Prostate gland (tissue), 2 donors: ENCODE measurements at places on chromosomes 1 and 21. TPM values are rescaled to one million over a fixed set of nuclear protein-coding genes. Genes with fewer than 3 reads are reported as not detected.

HOOK1 gene
- total RNA-seq: 12.0 TPM

OR10X1 gene
- not detected for total RNA-seq

WLS gene
- 74.5 TPM for total RNA-seq

MX2 gene
- 4.9 TPM for total RNA-seq

PLPP3 gene
- 107 TPM for total RNA-seq

CHI3L1 gene
- 12.6 TPM for total RNA-seq

C4BPA gene
- total RNA-seq: not detected

FCGR3B gene
- total RNA-seq: not detected

AQP10 gene
- 0.85 TPM for total RNA-seq

RGSL1 gene
- total RNA-seq: 1.2 TPM

SCAF4 gene
- total RNA-seq: 29.5 TPM

DNA sequence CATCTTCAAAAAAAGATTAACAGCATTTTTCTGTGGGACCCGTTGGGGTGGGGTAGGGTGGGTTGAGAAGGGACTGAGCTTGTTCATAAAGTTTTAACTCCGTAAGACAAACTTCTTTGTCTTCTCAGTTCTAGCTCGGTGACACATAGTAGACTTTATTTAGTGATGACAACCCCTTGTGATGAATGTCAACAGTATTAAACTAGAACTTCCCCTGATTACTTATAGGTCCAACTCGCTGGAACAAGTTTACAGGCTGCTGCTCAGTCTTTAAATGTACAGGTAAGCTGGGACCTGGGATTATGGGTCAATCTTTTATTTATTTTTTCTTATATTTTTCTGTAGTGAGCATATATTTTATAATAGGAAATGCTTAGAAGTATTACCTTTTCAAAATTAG is 148.4 kb downstream of the CD247 start:
- DNase-seq: no peak

GRCh38 chr1:91450260-91450659 is 45.6 kb upstream of the HFM1 start:
- DNase-seq: no peak

DNA sequence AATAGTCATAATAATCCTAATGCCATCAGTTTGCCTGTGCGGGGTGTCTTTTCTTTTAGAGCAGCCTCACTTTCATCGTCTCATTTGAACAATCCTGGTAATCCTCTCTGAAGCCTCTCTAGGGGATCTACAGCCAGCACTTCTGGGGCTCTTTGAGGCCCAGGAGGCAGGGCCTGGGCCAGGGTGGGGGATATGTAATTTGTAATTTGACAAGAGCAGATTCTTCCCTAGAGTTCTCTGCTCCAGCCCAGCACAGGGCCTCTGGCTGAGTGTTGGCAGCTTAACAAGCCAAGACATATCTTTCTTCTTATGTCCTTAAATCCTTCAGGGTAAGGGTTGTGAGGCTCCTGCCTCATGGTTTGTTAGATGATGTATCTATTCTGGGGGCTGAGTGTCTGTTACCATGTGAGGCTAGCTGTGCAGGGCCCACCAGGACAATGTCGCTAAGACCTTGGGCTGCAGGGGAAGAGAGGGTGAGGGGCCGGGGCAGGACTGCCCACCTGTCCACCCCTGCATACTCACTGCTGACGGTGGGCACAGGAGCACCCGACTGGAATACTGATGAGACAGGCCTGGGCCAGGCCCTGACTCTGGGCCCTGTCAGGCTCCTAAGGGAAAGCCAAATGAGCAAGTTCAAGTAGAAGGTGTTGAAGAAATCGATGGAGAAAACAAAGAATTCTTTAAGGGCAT is 45.3 kb upstream of the PARP1 start:
- DNase-seq: no peak

GRCh38 chr21:39336457-39337008 is 12.4 kb downstream of the HMGN1 start:
- no peak for DNase-seq

DNA sequence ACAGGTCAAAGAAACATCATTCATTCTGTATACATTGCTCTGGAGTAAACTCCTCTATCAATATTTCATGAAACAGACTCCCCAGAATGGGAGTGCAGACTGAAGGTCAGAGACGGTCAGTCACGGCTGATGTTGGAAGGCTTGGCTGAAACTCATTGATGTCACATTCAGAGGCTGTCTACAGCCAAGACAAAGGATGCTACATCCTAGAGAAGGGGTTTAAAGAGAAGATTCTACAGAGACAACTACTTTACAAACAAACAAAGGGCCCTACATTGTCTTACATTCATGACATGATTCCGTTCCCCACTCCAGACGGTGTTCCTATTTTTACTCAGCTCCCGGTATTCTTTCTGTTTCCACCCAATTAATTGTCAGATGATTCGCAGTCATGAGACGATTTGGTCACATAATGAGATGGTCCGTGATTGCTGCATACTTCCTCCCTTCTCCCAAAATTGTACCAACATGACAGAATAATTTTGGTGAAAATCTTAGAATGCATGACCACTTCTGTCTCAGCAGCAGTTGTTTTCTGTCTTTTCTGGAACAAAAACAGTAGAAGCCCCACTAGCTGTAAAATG is 73.8 kb upstream of the VAV3 start:
- no peak for DNase-seq

- no peak for DNase-seq
Observed at GRCh38 chr1:232084584-232085223, 458.1 kb downstream of the DISC1 start.

- DNase-seq: no peak
Observed at GRCh38 chr1:109971559-109971958, 13.0 kb upstream of the AHCYL1 start.

GRCh38 chr21:36849461-36850105 is 116.9 kb downstream of the HLCS start:
- no peak for DNase-seq

DNA sequence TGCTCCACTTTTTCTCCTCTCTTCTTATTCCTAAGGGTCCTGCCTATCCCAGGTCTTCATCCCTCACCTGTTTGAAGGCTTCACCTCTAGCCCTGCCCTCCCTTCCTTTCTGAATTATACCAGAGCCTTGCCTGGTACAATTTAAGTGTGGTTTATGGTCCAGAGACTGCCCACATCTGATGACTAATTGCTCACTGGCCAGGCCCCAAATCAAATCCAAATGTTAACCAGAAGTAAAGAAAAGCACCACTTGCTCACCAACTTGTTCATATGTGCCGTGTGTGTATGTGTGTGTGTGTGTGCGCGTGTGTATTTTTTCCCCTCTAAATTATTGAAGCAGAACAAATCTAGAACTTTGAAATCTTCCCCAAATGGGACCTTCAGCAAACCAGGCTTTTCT is 26.4 kb downstream of the MYOM3 start:
- no peak for DNase-seq

DNA sequence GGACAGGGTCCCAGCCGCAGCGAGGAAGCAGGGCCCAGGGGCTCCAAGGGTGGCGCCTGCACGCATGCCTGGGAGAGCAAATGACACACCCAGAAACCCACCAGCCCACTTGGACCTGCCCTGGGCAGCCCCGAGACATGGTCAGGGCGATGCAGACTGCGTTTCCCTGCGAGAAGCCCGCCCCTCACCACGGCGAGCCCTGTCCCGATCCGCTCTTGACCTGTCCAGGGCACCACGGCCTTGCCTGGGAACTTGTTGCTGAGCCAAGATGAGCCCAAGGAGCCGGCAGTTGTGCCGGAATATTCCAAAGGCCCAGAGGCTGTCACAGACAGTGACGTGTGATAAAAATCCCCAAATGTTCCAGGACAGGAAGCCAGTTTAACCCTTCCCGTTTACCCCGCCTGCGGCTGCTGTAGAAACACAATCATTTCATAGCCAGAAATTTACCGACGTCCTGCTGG is 78.1 kb downstream of the SIK1 start:
- DNase-seq: no peak

GRCh38 chr21:42063191-42063570 is 7.9 kb upstream of the UMODL1 start:
- no peak for DNase-seq

DNA sequence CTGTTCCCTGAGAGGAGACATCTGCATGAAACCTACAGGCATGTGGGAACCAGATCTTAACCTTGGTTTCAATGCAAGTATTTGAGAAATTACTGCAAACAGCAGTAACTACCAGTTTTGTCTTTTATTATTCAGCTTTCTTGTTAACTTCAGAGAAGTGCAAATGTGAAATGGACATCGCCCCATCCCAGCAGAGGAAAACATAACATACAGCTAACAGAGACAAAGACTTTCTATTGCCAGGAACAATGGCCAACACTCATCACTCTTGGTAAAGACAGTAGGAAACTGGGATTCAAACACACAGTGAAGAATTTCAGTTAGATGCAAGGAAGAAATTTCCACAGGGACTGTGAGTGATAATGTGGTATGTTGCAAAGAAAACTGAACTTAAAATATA is 115.1 kb downstream of the SLC30A10 start:
- no peak for DNase-seq

DNA sequence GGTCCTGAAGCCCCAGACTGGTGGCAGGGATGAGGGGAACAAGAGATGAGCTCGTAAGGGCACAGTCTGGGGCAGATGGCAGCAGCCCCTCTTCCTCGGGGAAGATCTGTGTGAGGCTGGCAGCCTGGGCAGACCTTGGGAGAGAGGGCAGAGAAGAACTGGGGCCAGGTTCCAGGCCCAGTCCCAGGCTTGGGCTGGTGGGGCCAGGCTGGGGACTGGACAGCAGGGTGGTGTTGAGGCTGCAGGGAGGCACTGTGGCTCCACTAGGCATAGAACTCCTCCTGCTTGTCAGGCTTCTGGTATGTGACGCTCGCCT is 35.7 kb downstream of the SDC3 start:
- DNase-seq: no peak

GRCh38 chr1:190615818-190616217 is 138.2 kb upstream of the BRINP3 start:
- DNase-seq: no peak

DNA sequence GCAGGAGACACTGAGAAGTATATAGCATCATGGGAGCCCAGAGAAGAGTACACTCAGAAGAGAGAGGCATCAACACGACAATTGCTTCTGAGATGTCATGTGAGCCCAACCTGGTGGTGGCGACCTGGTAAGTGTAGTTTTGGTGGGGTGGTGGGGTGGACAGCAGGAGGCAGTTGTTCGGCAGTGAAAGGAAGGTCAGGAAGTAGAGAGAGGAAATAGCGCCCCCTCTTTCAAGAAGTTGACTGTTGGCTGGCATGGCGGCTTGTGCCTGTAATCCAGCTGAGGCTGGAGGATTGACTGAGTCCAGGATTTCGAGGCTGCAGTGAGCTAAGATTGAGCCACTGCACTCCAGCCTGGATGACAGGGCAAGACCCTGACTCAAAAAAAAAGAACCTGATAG is 12.6 kb downstream of the RSPO1 start:
- DNase-seq: no peak

- no peak for DNase-seq
Observed at GRCh38 chr1:100100202-100100601, 32.5 kb downstream of the SASS6 start.
